CD4-positive, alpha-beta T cell treated with Interleukin-6 for 4 hours (primary cell): ENCODE measurements at places on chromosomes 6 and 20.

GRCh38 chr6:33417128-33417902, 592 bp downstream of the CUTA start:
- DNase-seq: peak; percentile 32

GRCh38 chr6:52393780-52394179, 26.4 kb upstream of the EFHC1 start:
- peak; percentile 21 for DNase-seq

DNA sequence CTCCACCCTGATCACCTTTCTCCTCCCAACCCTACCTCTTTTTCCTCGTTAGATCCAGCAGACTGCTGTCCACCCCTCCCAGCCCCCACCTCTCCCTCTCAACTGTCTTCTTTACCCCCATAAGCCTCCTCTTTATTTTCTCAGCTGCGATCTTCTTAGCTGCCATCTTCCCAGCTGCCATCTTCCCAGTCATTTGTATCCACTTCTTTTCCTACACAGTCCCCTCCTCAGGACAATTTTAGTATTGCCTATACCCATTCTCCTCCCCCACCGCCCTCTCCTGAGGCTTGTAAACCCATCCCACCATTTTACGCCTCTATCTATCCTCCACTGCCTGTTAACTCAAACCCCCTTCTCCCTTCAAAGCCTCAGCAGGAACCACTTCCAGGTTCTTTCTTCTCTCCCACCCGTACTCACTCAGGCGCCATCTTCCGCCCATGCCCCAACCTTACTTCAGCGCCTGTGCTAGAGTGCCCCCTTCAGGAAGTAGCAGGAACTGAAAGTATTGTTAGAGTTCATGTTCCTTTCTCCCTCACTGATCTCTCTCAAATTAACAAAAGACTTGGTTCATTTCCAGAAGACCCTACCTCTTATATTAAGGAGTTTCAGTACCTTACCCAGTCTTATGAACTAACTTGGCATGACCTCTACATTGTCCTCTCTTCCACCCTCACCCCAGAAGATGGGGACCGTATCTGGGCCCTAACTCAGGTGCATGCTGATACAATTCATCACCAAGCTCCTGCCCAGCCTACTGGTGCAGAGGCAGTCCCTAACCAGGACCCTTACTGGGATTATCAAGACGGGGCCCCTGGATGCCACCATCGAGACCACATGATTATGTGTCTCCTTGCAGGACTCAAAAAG, 236.0 kb downstream of the ADGRG6 start:
- no peak for DNase-seq

DNA sequence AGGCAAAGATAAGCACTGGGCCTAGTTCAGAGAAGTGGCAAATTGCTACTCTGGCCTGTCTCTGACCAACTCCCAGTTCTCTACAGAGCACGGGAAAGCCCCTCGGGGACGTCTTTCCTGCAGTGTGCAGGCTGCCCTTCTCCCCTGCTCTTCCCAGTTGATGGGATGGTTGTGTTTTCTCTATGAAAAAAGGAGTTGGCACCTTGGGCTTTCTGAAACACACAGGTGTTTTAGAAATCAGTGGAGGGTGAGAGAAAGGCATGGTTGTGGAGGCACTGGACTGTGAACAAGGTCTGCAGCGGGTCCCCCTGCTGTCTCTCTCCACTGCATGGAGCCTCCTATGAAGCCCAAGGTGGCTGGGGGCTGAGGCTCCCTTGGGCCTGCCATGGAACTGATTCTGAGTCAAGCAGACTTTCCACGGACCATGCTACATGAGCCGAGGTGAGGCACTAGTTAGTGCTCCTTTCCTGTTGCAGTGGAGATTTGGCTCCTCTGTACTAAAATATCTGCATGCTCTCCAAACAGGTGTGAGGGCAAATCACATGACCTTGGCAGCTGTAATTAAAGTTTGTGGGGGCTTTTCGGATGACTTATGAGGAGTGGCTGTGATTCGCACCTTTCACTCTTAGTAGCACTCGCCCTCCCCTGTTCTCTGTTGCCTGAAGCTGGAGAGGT, 16.3 kb downstream of the GTSF1L start:
- no peak for DNase-seq

GRCh38 chr20:34011275-34011674, 17.6 kb downstream of the RALY start:
- DNase-seq: no peak

DNA sequence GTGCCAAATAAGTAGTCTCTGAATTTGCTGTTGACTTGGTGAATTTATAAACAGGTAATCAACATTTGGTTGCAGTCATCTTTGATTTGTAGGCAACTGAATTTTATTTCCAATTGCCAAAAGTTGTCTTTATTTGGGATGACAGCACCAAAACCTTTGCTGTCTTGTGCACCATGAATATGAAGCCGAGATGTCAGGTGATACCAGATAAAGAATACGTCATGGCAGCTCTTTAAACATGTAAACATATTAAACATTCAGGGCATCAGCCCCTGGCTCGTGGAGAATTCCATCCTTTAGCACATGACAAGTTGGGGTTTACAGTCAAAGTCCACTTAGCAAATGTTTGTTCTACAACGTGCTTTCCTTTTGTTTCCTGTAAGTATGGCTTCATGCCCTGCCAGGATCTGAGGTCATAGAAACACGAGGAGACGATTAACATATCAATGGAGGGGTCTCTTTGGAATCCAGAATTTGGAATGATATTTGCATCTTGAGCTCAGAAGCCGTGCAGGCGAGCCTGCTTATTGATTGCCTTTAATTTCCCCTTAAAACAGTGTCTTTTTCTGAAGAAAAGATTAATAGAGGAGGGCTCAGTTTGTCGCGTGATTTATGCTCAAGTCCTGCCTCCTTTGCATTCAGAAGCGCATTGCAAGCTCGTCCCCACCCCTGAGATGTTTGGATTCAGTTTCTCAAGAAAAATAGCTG, 170.2 kb upstream of the ZNF217 start:
- no peak for DNase-seq

- DNase-seq: no peak
Observed at GRCh38 chr6:30829033-30829432, 55.3 kb upstream of the DDR1 start.

DNA sequence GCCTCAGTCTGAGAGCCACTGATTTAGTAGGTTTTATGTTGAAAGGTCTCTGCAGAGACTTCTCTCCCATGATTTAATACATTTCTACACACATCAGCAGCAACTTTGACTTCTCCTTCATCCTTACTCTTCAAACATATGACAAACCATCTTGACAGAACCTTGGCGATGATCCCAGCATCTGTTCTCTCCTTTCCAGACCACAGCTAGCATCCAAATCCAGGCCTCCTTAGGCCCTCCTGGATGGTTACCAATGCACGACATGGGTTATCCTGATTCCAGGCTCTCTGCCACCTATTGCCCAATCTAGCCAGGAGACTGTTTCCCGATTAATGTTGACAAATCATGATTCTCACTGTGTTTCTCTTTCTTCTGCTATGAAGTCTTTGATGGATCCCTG, 16.8 kb downstream of the LAMA4 start:
- DNase-seq: no peak

DNA sequence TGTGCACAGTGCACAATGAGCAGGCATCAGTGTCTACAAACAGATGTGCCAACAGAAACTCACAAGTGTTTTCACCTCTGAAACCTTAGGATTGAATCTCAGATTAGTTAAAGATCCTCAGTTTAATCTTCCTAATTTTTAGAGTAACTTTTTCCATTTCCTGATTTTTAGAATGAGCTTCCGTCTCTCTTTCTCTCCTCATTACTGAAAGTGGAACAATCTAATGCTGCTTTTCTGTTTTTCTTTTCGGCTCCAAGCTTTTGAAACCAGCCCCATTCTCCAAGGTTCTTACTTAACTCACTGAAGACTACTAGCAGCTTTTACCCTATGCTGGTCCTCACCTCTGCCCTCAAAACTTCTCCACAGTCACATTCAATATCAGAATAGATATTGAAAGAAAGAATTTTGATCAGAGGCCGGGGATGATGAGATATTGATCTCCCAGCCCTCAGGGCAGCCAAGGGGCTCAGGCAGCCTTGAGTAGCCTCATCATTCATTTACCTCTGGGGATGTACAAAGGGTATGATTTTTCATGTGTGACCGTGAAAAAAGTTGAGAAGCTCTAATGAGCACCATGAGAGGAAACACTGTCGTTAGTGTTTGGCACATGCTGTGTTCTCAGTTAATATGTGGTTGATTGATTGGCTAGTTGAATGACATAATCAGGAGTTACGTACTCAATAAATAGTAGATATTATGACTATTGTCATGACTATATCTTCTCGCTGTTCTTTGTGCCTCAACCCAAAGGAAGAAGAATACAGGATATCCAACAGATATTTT, 11.9 kb upstream of the STK38 start:
- DNase-seq: no peak

- DNase-seq: no peak
Observed at GRCh38 chr6:36320475-36320874, 16.2 kb downstream of the BNIP5 start.

DNA sequence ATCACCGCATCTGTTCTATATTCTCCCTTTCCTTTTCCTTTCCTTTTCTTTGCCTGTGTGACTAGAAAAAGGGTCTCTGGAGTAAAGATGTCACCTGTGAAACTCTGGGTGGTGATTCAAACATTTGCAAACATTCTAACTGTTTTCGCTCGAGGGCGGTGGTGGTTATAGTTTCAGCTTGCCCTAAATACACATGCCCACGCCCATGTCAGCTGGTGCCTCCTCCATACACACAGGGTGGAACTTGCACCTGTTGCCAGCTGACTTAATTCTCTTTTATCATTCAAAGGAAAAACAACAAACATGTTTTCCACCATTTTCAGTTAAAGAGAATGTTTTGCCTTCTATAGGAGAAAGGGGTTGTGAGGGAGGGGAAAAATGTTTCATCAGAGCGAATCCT, 381.9 kb upstream of the ARID1B start:
- DNase-seq: peak; percentile 64

GRCh38 chr20:58306421-58307261, 2.9 kb upstream of the RAB22A start:
- DNase-seq: peak; percentile 66

DNA sequence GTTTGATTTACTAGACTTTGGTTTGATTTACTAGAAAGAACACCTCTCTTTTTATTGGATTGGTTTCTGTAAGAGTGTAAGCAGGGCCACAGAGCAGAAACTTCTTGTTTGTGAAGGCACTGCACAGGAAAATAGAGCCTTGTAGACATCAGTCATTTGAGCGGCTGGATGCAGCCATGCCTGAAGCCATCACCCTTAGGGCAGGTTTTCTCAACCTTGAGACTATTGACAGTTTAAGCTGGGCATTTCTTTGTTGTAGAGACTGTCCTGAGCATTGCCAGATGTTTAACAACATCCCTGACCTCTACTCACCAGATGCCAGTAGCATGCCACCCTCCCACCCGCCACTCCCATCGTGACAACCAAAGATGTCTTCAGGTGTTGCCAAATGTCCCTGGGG, 130.2 kb upstream of the SULF2 start:
- no peak for DNase-seq

DNA sequence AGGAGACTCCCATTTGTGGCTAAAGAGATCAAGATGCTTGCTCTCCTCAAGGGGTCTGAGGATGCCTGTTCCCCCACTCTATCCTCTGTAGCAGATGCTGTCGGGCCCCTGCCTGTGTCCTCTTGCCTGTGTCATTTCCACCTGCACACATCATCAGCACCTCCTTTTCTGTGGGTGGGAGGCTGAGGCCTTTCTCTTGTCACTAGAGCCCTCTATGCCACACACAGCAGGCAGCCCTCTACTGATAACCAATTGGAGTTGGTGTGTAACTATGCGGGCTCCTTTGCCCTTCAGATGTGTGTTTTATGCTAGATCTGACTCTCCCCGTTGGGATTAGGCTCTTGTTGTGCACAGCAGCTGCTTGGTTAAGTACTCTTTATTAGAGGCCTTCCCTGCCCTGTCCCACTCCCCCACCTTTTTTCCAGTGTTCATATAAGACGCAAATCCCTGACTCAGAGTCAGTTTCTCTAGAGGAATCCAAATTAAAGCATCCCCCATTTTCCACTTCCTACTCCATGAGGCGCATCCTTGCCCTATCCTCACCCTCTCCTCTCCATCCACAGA, 7.7 kb downstream of the TREML2 start:
- DNase-seq: no peak

DNA sequence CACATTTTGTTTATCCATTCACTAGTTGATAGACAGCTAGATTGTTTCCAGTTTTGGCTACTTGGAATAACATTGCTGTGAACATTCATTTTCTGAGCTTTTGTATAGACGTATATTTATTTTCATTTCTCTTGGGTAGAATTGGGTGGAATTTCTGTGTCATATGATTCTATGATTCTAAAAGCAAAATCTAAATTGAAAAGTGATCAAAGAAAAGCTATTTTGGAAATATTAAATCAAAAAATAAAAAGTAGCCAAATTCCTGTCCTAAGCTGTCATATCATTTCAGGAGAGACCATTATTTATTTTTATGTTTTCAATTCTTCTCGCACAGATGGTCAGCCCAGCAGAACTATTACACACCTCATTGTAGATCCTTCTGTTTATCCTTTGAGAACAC, 229.2 kb downstream of the COL12A1 start:
- no peak for DNase-seq

DNA sequence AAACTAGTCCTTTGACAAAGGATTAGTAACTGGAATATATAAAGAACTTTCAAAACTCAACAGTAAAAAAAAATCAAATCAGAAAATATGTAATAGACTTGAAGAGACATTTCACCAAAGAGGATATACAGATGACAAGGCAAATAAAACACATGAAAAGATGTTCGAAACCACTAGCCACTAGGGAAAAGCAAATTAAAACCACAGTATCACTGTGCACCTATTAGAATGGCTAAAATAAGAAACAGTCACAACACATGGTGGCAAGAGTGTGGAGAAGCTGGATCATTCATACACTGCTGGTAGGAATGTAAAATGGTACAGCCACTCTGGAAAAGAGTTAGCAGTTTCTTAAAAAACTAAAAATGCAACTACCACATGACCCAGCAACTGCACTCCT, 14.9 kb downstream of the ZBTB2 start:
- no peak for DNase-seq

DNA sequence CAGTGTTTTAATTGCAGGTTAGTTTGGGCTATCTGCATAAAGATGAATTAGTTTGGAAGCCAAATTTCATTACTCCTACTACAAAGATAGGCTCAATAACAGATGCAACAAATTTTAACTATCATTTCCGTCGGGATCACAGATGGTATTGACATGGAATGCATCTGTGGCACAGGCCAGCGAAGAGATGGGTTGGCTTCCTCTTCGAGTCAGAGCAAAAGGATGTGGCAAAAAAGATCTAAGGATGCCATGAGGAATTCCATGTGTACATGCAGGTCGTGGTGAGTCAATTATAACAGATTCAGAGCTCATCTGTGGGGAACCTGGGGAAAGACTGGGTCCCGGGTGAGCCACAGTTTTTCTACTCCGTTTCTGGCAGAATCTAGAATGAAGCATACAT, 83.0 kb upstream of the CITED2 start:
- no peak for DNase-seq
